Nasal cavity respiratory epithelium epithelial cell of viscerocranial mucosa (primary cell): ENCODE measurements at places on chromosomes 7 and 10. TPM values are rescaled to one million over a fixed set of nuclear protein-coding genes. Genes with fewer than 3 reads are reported as not detected.

Gene ZNF485
- 4.8 and 8.8 TPM in 2 replicates for total RNA-seq

Gene PVRIG
- not detected in 2 replicates for total RNA-seq

Gene OR2A5
- not detected in 2 replicates for total RNA-seq

Gene POU6F2
- not detected in 2 replicates for total RNA-seq

Gene CYP3A4
- 0.07 TPM in 1 of 2 replicates, not detected in the other for total RNA-seq

Gene LMOD2
- not detected in 2 replicates for total RNA-seq

Gene BUD23
- 43.3 and 81.0 TPM in 2 replicates for total RNA-seq

Gene HECW1
- not detected in 2 replicates for total RNA-seq

Gene LRRC17
- 0.28 and 0.68 TPM in 2 replicates for total RNA-seq

Gene AMPH
- not detected in 2 replicates for total RNA-seq

Gene ANXA8L1
- total RNA-seq: 35.2 and 362 TPM in 2 replicates

Gene DGKI
- under 0.01 and 1.1 TPM in 2 replicates for total RNA-seq

Gene CCL24
- total RNA-seq: 0.43 TPM in 1 of 2 replicates, not detected in the other

Gene HPSE2
- total RNA-seq: not detected in 2 replicates

Gene ZNF467
- 0.68 and 3.6 TPM in 2 replicates for total RNA-seq

Gene ZDHHC4
- total RNA-seq: 67.0 and 88.3 TPM in 2 replicates
